OCI-M1 (cell line): ENCODE measurements at places on chromosomes 5 and 9.

- DNase-seq = no peak
Observed at GRCh38 chr5:161380486-161380885, 166.0 kb downstream of the GABRB2 start.

GRCh38 chr9:80878556-80878955 lies 810.8 kb downstream of the TLE1 start:
- DNase-seq = no peak

- no peak for DNase-seq
Observed at GRCh38 chr9:37215381-37215780, 95.0 kb downstream of the ZCCHC7 start.

DNA sequence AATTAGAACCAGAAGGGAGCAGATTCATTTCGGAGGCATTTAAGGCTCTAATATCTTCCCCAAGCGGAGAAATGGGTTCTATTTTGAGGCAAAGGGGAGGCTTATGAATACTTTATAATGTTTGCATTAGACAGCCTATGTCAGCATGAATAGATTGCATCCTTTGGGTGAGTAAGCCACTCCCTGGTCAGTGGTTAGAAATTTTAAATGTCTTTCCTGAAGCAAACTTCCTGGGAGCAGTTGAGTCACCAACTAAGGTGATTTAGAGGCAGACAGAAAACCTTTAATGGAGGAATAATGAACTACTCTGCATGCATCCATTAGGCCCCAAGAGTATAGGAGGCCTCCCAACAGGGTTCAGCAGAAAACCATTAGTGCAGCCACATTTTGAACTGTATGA lies 204.9 kb downstream of the ELAVL2 start:
- DNase-seq = no peak

DNA sequence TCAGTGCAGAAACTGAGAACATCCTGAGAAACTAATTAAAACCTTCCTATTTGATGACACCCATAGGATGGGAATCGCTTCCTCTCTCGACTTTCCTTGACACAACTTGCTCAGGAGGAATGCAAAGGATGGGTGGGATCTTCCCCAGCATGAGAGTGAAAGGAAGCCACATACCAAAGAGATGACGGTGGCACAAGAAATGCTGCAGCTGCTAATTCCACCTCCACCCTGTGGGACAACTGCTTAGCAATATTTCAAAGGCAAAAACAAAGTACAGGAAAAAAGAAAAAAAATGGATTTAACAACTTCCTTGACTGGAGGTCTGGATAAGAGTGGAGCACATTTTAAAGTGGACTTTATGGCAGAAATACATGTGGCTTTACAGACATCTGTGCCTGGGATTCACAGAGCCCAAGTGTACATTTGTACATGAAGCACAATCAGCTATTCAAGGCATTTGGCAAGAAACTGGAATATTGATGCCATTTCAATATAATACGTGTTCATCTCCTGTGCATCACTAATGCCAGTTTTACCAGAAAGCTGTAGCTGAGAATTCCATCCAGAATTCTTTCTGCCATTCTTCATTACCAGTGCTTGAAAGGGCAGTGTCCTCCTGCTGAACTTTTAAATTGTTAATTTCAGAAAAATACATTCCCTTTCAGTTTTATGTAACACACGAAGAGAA lies 359.2 kb upstream of the ACTBL2 start:
- DNase-seq = no peak

DNA sequence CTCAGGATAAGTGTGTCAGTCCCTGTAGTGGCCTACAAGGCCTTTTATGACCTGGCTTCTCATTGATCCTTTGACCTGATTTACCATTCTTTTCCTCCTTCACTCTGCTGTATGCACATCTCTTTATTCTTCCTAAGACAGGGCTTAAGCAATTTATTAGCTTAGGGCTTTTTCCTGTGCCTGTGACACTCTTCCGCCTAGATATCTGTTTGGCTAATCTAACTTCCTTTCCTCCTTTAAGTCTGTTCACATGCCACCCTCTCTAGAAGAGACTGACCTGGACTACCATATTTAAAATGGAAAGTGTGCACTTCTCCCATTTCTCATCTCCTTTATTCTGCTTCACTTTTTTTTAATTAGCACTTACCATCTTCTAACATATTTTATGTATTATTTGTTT lies 29.1 kb downstream of the FOCAD start:
- no peak for DNase-seq
